Heart right ventricle (tissue), 16 donors: ENCODE measurements at places on chromosomes 1 and 21. TPM values are rescaled to one million over a fixed set of nuclear protein-coding genes. Genes with fewer than 3 reads are reported as not detected.

Gene C8A
- total RNA-seq = not detected

Gene RBP7
- 46.4 TPM for total RNA-seq

Gene FMO5
- total RNA-seq = 1.5 TPM

GRCh38 chr1:206895325-206895724 lies 1.9 kb upstream of the IL24 start:
- no peak for DNase-seq

DNA sequence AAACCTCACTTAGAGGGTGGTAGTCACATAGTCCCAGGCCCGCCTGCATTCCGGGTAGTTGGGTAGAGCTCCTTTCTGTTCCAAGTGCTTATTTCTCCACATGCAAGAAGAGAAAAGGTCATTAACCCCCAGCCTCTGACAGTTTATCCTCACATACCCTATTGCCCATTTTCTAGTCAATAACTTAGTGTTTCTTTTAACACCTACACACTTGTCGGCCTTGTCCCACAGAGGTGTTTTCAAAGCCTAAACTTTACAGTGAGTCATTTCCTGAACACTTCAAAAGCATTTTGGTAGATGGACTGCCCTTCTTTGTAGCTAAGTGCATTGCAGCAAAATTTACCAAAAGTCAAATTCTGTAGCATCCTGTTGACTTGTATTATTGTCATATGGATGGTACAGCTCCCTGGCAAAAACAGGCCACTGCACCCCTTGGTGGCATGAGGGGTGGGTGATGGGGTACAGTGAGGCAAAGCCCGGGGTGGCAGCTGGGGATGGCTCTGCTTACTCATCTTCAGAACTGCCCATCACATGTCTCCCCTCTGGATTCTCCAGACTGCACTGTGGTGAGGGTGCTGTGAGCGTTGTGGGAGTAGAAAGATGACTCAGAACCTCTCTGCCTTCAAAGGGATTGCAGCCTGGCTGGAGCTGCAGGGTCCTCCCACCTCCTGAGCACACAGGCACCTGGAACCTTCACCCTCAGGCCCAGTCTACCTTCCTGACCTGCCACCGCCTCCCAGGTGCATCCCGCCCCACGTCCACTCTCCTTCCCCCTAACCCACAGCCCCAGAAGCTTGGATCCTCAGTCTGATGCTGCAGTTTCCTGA lies 45.8 kb upstream of the DMRTB1 start:
- no peak for DNase-seq

DNA sequence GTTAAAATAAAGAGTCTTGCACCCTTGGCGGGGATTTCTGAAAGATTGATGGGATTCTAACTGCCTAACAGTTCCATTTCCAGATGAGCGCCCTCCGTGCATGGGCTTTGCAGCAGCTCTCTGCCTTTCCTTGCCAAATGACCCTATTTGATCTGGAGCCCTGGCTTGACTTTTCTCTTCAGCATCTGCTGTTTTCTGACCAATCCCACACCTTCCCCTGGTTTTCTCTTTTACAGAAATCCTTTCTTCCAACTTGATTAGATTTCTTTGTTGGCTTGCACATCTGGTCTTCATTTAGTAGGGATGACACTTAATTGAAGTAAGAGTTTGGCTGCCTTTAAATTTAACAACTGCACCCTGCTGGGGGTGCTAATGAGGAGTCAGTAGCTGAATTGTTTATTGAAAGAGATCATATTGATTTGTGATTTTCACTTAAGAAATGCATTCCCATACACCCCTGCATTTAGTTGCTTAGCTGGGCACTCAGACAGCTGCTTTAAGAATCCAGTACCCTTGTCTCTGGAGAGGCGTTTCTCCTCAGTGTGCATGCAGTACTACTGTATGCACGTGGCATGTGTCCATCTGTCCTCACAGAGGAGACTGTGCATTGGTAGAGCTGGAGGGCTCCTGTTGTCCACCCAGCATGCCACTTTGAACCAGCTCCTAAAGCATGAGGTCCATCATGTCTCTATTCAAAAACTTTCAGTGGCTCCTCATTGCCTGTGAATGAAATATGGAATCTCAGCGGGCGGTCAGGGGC lies 99.7 kb downstream of the NOS1AP start:
- no peak for DNase-seq

GRCh38 chr1:155128755-155129473 lies 1.2 kb downstream of the EFNA1 start:
- DNase-seq = peak; percentile 28

GRCh38 chr1:172450524-172450885 lies 6.6 kb upstream of the PIGC start:
- no peak for DNase-seq
